ENCODE measurements at places on chromosomes 3 and 15.

DNA sequence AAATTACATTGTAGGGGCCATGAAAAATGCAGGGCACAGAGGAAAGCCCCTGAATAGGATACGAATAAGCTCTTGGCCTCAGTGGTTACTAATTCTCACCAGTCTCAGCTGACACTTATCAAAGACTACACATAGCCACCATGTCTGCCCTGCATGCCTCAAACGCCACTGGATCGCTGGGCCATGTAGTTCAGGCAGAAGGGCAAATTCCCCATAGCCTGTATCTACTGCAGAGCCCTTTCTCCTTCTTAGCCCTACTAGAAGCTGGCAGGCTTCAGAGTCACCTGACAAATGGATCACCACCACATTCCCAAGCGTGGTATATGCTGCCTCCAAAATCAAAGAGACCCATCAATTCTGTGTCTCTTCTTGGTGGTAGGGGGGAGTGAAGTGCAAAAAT, 177.4 kb downstream of the MINAR1 start:
- DNase-seq, result no peak

- no peak for DNase-seq
Measured at GRCh38 chr3:127206611-127207516, 13.9 kb downstream of the PRR23E start.

DNA sequence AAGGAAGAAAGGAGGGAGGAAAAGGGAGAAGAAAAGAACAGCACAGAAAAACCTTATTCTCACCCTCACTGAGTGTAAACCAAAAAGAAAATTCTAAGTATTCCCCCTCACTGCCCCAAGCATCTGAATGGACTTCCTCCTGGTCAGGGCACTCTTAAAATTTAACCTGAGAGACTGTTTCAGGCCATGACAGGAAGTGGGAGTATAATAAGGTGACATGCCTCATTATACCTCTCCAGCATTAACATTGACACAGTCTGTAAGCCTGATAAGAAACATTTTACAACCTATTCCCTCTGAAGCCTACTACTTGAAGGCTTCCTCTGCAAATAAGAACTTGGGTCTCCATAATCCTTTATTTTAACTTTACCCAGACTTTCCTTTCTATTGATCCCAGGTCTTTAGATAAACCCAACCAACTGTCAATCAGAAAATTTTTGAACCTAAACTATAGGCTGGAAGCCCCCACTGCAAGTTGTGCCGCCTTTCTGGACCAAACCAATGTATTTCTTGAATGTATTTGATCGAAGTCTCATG, 41.7 kb downstream of the SLCO2A1 start:
- no peak for DNase-seq

DNA sequence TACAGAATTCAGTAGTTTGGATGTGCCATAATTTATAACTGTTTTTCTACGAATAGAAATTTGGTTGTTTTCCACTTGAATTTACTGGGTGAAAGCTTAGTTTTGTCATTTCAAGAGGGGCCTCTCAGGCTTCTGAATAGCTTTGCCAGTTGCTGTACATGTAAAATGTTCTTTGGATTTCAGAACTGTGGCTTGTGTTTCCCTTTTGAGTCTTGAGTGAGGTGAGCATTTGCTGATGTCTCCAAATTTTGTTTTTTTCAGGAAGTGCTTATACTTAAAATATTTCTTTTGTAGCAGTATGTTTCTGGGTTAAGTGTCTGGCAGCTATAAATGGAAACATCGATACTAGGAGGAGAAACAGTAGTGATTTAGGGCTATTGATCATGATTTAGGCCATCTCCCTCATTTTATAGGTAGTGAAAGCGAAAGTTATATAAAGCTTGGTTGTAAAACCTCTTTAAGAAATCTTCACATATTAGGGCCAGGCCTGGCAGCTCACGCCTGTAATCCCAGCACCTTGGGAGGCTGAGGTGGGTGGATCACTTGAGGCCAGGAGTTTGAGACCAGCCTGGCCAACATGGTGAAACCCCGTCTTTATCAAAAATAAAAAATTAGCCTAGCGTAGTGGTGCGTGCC, 9.2 kb upstream of the TRAK1 start:
- no peak for DNase-seq

DNA sequence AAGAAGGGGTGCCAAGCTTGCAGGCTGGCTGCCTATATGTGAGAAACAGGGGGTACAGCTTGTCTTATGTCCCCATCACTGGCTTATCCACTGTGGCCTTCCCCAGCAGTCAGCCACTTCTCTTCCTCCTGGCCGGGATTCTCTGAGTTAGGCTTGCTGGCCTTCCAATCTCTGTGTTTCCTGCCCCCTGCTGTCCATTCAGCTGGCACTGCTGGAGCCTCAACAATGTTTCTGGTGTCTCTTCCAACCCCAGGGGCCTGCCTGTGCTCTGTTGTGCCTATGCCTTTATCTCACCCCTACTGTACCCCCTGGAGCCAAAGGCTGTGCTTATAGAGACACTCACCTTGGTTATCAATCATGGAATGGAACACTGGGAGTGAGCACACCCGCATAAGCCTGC, 36.5 kb downstream of the ANAPC13 start:
- peak; percentile 69 for DNase-seq

- DNase-seq, result no peak
Measured at GRCh38 chr15:35195649-35196048, 110.6 kb upstream of the NANOGP8 start.

- no peak for DNase-seq
Measured at GRCh38 chr15:101382544-101382943, 87.5 kb upstream of the SNRPA1 start.

DNA sequence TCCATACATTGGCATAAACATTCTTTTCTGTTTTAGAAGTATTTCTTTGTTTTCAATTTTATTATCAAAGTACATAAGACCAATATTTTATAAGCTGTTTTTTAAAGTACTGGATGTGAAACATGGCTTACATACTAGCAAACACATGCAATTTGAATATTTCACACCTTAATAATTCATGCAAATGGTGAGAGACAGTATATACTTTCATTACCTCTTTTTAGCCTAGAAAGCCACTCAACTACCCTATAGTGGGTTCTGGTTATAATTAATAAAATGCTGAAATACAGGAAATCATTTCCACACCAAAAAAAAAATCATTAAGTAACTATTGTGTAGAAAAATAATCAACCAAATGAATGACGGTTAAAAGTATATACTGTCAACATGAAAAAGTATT, 38.5 kb upstream of the MELTF start:
- DNase-seq, result no peak

DNA sequence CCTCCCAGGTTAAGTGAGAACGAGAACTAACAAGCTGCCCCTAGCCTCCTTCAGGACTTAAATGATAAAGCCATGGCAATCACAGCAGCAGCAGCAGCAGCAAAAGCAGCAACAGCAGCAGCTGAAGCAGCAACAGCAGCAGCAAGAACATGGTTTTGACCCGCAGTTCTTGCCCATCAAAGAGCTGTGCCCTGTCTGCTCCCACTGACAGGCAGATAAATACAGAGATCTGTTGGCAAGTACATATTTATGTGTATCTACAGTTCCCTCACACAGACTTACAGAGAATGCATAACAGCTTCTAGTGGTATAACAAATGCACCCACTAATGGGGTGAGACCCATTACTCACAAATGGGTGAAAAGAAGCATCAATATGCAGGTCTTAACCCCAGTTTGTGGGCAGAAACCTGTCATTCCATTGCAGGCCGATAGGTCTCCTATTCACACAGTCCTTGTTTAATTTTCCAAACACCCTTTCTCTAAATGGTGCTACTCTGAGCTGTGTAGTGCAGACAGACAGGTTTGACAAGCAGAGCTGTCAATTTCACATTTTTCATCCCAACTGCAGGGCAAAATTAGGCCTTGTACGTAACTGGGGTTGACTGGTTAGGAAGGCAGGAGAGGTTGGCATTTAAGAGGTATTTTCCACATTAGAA, 316.3 kb downstream of the TIGIT start:
- no peak for DNase-seq

DNA sequence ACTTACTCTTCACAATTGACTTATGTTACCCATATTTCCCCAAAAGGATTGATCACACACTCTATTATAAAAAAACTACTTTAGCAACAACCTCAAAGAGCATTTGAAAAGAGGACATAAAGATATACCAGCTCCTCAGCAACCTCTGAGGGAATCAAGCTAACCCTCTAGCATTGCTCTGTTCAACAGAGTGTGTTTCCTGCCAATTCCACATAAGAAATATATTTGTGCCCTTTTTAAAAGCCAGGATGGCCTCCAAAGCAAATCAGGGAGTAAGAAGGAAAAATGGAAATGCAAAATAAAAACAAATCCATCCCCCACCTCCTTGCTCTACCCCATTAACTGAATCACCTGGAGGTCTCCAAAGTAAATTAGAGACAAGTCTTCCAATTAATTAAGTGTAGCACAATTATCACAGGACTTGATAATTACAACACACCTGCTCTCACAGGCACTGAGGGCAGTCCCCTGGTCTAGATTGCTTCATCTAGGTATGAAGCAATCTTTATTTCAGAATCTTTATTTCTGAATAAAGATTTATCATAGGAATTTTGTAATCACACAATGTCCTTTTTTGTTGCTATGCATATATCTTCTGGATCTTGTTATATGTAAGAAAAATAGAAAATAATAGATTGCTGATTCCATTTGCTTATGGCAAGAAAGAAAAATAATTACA, 34.8 kb downstream of the GPR176 start:
- no peak for DNase-seq

- DNase-seq, result no peak
Measured at GRCh38 chr3:65026151-65026550, 338.4 kb upstream of the ADAMTS9 start.

DNA sequence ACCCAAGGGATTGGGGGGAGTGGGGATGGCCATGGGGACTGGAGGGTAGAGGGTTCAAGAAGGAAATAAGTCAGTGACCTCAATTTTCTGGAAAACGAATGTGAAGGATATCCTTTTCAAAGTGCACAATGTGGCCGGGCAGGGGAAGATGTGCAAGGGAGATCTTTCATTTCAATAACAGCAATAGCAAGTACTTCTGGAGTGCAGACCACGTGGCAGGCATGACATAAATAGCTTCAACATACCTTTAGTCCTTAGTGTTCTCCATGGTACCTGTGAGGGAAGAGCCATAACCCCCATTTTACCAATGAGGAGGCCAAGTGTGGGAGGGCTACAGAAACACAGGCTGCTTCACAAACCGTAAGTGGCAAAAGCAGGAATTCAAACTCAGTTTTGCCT, 138.7 kb downstream of the FOXP1 start:
- DNase-seq, result no peak

DNA sequence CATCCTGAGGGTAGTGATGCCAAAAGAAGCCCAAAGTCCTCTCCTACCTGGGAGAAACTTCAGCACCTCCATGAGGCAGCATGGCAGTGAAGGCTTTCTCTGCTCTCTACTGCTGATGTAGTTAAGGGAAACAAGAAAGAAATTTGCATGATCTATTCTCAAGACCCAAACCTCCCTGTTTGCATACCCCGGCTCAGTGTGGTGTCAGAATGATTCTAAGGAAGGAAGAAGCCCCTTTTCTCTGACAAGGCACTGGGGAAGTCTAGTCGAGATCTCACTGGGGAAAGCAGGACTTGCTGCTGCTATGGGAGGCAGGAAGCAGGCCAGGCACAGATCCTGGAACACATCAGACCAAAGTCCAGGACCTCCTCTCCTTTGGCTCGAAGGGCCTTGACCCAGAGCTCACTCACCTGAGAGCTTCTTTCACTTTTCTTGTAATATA, 89.4 kb upstream of the ICE2 start:
- no peak for DNase-seq

DNA sequence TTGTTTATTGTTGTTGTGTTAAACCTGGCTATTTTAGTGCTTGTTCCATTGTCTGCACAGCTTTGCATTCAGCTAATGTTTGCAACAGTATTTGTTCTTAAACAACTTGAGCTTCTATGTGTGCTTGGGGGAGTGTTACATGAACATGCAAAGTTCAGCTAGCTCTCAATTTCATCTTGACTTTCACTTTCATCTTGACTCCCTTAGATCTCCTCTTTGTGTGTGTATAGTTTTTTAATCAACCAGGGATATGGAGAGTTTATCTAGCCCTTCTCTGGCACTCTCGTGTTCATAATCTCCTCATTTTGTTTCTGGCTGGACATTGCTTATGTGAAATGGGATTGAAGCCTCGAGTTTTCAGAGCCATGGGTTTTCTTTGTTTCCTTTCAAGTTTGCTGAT, 212.4 kb upstream of the ZBTB20 start:
- DNase-seq, result peak; percentile 32

- DNase-seq, result no peak
Measured at GRCh38 chr3:146732325-146732724, 127.2 kb upstream of the PLSCR5 start.

DNA sequence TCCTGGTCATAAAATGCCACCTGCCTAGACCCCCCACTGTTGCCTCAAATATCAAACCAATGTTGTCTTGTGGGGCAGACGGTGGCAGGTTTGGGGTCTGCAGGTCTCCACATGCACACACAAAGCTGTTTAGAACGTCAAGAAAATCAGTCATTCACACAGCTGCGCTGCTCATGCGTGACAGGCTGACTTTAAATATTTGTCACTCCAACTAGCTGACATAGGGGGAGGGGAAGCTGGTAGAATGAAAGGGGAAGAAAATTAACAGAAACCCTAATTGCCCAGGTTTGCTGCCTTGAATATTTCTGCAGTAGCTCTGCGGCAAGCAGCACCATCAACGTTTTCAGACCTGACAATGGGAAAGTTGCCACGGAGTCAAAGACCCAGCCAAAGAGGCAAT, 201.8 kb downstream of the ABHD5 start:
- DNase-seq, result no peak

- no peak for DNase-seq
Measured at GRCh38 chr15:42264795-42265194, 8.2 kb upstream of the GANC start.

DNA sequence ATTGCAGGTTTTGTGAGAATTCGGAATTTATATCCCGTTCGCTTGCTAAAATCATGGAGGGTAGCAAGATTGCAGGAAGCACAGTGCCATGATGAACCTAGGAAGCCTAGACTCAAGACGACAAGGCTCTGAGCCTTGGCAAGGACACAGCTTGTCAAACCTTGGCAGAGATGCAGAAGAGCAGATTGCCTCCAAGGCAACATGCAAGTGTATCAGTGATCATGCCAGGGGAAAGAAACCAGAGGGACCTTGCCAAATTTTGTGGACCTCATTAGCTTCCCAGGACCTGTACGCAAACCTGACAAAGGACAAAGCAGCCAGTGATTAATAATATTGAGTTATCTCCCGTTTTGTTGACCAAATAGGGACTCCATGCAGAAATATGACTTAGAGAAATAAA, 159.7 kb downstream of the GOLIM4 start:
- no peak for DNase-seq

DNA sequence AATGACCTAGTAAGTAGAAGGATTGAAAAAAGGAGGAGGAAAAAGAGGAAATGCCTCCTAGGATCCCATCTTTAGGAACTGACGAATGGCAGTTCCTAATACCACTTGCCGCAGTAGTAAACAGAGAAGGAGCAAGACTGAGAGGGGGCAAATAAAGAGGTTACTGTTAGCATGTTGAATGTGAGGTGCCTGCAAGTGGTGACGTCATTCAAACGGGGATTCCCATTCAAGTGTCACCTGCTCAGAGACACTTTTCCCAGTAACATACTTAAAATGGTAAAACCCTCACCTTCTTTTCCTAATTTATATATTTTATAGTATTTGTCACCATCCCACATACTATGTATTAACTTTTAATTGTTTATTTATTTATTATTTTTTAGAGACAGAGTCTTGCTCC, 178.9 kb downstream of the IL5RA start:
- no peak for DNase-seq
